Activated CD8-positive, alpha-beta memory T cell treated with anti-CD3 and anti-CD28 coated beads for 48 hours (primary cell): ENCODE measurements at places on chromosomes 4 and X.
A peak's percentile ranks its signal among the peaks of the same experiment; 100 is the strongest.

DNA sequence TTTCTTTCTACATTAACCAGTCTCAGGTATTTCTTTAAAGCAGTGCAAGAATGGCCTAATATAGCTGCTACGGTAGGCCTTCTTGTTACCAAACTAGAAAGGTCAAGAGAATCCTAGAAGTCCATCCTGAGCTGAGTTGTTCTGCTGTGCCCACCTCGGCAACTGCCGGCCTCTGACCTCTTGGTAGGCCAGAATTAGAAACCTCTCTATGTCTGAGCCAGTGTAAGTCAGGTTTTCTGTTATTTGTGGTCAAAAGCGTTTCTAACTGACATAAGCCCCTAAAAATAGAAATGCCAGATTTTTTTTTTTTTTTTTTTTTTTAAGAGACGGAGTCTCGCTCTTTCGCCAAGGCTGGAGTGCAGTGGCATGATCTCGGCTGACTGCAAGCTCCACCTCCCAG is 43.1 kb downstream of the SOWAHB start:
- no peak for DNase-seq

- no peak for DNase-seq
Observed at GRCh38 chr4:114400531-114400930, 198.1 kb upstream of the UGT8 start.

DNA sequence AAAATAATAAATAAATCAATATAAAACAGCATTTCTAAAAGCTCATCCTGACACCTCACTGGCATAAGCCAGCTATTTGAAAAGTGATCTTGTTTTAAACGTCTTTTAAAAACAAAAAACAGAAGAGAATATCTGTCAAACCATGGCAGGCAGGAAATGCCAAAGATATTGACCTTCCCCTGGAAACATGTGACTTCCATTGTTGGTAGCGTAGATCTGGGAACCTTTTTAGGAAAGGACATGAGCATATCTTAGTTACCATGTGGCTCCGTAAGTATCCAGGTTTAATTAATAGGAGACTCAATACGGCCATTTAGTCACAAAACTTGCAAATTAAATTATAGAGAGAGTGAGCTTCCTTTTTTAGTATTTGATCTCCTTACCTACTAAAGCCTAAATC is 83.0 kb upstream of the KLHL4 start:
- no peak for DNase-seq

DNA sequence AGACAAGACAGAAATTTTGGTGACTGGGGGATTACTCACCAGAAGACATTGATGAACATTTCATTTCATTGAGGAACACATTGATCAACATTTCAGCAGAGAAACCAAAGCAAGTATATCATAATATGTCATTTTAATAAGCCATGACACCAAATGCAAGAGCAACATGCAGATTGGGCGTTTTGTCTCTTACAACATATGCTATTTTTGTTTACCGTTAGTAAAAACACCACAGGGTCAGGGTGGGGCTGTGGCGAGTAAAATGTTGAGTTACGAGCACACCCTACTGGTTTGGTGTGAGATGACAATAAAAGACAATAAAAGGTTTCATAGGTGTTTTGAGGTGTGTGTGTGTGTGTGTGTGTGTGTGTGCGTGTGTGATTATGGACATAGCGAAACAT is 294.5 kb downstream of the PDGFC start:
- DNase-seq, result no peak

DNA sequence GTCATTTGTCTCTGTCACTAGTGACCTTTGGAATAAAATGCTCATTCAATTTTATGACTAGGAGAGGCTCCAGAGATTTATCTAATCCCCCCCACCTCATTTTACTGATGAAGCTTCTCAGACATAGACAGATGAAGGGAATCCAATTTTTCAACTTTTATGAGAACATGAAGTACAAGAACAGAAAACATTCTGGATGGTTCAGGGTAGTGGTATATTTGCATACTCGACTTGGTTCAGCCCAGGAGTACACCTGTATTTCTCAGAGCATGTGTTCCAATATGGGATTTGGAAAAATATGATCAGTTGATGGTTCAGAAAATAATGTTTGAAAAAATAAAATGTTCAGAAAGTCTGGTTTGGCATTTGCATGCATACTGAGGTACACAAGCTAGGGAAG is 131.4 kb upstream of the GALNT7 start:
- DNase-seq, result no peak

- DNase-seq, result no peak
Observed at GRCh38 chrX:118807151-118808017, 16.2 kb upstream of the ZCCHC12 start.

DNA sequence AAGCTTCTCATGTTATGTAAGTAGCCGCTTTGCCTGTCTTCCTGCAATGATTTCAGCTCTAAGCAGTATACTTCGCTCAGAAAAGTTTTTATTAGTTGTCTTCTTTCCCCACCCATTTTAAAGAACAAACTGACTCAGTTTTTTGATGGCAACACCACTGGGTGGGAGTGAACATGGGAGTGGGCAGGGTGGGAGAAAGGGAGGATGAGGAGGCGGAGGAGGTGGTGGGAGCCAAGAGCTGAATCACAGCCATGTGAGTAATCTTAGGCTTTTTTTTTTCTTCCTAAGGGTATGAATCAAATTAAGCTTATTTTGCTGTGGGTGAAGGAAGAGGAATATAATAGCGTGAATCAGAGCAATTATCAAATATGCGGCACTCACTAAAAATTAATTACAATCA is 574.3 kb upstream of the DIPK2B start:
- no peak for DNase-seq

DNA sequence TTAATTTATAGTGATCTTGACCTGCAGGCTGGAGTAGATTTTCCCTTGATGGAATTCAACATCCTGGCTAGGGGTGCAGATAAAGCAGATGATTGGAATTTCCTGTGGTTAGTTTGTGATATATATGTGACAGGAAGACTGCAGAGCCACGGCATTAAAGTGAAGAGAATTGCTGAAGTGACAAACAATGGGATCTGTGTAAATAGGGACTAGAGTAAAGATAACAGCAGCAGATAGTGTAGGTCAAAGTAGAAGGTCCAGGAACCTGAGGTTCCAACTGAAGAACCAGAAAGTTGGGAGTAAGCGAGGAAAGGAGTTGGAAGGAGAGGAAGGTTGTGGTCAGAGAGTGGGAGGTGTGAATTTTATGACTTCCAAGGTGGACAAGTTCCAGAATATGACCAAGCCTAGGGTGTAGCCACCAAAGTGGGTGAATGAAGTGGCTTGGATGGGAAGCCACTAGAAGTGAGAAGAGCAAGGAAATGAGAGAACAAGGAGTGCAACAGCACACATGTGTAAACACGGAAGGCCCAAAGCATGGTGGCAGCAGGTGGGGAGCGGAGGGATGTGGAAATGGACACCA is 325.0 kb downstream of the RAB28 start:
- DNase-seq, result no peak

DNA sequence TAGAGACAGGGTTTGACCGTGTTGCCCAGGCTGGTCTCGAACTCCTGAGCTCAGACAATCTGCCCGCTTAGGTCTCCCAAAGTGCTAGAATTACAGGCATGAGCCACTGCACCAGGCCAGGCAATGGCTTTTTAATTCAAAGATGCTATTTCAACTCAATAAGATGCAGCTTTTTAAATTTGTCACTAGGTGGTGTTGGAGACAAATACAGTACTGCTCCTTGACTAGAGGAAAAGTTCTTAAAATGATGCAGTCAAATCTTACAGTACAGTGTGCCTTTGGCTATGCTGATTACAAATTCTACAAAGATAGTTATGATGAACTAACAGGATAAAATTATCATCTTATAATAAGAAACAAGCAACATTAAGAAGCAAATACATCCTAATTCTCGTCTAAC is 441.1 kb downstream of the KCNIP4 start:
- DNase-seq, result no peak

DNA sequence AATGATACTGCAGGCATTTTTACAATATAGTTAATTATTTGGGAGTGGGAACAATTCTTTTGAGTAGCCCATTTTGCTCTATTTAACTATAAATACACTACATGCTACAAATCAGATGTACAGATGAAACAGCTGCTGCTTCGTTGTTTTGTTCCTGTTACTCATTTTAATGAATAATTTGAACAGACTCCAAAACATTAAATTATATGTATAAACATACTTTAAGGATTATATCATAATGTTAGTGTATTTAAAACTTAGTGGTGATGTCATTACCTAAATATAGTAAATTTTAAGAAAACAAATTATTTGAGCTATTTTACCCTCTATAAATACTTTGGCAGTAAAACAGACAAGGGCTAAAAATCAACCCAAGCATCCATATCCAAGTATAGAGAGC is 60.7 kb downstream of the GAB1 start:
- DNase-seq, result no peak

DNA sequence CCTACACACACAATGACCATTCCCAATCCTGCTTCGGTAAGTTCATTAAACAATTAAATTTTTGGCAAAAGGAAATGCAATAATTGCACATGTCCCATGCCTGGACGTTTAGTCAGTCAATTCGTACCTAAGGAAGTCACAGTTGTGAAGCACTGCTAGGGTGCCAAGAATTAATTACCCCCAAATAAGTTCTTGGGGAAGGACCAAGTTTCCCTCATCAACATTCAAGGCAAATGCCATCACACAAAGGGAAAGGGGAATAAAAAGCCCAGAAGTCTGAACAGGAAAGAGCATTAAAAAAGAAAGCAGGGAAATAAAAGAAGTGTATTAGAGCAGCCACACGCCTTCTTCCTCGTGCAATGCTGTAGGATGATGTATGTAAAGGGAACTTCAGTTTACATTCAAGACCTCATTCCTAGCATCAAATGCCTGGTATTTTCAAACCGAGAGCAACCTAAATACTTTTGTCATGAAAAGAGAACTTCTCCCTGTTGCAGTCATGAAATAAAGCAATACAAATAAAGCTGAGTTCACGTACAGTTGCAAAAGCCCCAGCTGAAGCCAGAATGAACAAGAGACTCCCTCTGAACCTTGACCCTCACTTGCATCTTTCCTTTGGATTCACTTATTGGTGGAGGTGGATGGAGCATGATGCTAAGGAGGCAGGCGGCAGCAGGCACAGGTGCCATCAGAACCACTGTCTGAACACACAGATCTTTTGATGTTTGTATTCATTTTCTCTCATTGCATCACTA is 124.0 kb upstream of the PPARGC1A start:
- DNase-seq, result no peak

GRCh38 chr4:53994382-53995102 is 69.9 kb downstream of the CHIC2 start:
- no peak for DNase-seq

GRCh38 chr4:147994076-147994475 is 262.2 kb downstream of the ARHGAP10 start:
- DNase-seq, result no peak

DNA sequence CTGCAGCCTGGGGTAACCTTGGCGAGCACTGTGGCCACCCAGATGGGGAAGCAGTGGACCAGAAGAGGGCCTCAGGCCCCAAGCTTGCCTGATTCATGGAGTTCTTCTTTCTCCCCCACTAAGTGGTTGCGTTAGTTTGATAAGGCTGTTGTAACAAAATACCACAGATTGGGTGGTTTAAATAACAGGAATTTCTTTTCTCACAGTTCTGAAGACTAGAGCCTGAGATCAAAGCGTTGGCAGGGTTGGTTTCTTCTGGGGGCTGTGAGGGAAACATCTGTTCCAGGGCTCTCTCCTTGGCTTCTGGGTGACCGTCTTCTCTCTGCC is 105.7 kb upstream of the GATB start:
- DNase-seq, result no peak

DNA sequence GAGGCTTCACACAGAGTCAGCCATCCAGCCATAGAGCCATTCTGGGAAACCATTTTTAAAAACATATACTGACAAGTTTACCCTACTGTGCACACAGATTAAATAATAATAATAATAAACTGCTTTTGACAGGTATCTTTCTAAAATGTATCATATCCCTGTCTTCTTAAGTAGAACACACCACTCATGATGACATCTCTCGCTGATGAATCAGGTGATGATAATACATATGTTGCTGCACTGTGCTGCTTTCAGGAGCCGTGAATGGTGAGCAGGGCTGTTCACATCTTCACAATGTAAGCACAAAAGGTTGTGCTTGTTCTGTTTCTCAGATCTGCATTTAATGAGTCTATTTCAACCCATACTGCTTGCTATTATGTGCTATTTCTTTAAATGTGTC is 3.5 kb downstream of the MTNR1A start:
- no peak for DNase-seq

- no peak for DNase-seq
Observed at GRCh38 chr4:948101-948935, 16.1 kb downstream of the TMEM175 start.

GRCh38 chr4:89110986-89111832 is at the start of gene TIGD2:
Gene TIGD2, plus strand, starts transcription at chr4:89111533. Its CDS starts 1,442 bp downstream, at chr4:89112975.
- peak; percentile 51 for DNase-seq

DNA sequence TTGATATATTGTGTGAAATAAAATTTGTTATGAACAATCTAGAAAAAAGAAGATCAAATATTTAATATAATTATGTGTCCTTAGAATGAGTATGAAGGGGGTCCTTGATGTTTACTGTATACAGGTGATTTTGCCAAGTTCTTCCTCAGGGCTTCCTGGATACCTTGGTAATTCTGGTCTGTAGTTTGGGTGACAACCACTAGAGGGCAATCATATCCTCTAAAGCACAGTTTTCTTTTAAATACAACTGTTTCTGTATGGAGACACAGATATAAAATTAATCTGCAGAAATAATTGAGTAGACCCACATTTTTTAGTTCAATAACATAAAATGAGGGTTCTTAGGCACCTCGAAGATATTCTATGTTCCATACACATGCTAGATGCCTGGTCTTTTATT is 157.7 kb downstream of the SPANXN1 start:
- no peak for DNase-seq

- DNase-seq, result no peak
Observed at GRCh38 chr4:139849219-139849618, 183.6 kb downstream of the MGST2 start.

DNA sequence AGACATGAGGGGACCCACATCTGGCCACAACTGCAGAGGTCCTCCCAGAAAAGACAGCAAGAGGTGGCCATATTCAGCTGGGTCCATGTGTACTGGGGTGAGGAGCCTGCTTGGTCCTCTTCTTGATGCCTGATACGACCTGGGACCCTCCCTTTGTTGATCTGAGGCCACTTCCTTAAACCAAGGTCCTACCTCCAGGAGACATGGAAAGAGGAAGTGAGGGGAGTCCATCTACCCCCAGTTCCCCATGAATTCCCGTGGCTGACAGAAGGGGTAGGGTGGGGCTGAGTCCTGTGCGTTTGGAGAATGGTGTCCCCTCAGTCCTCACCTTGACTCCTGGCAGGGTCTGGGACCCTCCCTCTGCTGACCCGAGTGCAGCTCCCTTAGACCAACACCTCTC is 2.1 kb downstream of the MAGEA10 start:
- no peak for DNase-seq

- no peak for DNase-seq
Observed at GRCh38 chr4:11765849-11766453, 337.3 kb upstream of the HS3ST1 start.

GRCh38 chrX:70970482-70970995 is 39.6 kb upstream of the SLC7A3 start:
- no peak for DNase-seq

DNA sequence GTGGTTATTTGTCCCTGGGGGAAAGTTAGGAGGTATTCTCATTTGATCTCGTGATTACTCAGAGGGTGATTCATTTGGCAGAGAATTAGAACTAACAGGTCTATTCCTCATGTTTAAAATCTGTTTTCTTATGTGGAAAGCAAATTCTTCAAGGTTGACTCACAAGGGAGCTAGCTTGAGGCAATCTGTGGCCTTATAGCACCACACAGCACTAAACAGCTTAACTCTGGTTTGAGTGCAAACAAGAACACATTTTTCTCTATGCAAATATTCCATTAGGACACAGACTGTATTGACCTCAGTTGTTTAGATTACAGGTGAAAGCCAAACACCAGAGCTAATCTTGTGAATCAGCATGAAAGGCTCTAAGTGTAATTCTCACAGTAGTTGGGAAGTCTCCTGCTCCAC is 694.4 kb upstream of the POU3F4 start:
- no peak for DNase-seq
